ENCODE measurements at places on chromosomes 7 and 10.

GRCh38 chr7:42672339-42672999 is 239.4 kb downstream of the C7orf25 start:
- DNase-seq = no peak

- DNase-seq = no peak
Measured at GRCh38 chr7:156177422-156178055, 365.3 kb upstream of the SHH start.

GRCh38 chr7:94325122-94325475 is 69.6 kb upstream of the COL1A2 start:
- no peak for DNase-seq

GRCh38 chr7:9645756-9646155 is 1212.3 kb downstream of the NXPH1 start:
- DNase-seq = no peak

DNA sequence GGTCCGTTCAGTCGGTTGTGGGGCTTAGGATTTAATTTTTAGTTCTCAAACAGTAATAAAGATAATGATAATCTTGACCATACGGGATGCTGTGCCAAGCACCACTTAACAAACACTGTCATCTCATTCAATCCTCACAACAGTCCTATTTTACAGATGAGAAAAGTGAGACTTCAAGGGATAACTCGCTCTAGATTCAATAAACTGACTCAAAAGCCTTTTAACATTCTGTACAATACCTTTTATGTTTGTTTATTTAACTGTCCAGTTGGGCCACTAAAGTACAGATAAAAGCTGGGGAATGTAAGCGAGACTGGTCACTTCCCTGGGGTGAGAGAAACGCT is 437 bp upstream of the CFAP69 start:
- DNase-seq = no peak

DNA sequence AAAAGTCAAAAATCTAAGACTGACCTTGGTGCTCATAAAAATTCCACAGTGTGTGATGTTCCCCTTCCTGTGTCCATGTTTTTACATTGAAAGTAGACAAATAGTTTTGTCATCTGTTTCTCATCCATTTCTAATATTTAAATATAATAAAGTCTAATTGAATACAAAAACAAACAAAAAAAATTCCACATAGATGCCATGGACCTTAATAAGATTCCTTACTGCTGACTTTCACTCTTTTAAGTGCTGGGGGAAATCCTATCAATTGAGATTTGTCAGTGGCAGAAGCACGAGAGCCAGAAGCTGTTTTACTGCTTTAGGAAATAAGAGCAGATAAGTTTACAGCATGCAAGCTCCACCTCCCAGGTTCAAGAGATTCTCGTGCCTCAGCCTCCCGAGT is 310.0 kb downstream of the ABCA13 start:
- no peak for DNase-seq

- DNase-seq = no peak
Measured at GRCh38 chr7:33722383-33723101, 182.8 kb upstream of the BMPER start.

DNA sequence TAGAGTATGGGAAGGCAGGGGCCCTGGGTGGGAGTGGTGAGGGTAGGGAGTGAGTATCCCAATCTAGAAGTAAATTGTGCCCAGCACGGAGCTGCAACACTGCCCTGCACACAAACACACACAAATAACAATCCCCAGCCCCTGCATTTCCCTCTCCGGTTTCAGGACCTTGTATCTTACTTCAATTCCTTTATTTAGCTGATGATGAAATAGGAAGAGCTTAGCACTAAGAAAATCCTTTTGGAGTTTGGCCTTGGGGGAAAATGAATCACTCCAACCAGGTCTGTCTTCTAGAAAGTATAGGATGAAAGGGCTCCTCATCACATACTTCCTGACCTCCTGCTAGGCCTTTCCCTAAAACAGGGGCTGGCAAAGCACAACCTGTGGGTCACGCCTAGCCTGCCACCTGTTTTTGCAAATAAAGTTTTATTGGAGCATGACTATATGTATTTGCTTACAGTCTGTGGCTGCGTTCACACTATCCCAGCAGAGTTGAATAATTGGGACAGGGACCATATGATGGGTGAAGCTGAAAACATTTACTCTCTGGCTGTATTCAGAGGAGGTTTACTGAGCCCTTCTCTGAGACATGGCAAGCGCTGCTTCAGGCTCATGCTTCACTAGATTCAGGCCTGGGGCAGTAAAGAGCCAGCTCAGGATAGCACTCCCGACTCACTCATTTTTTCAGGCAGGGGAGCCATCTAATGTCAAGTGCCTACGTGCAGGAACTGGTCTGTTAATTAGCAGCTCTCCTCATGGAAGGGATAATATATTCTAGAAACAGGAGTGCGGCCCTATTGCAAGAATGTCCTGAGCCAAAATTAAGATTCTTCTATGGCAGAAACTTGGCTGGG is 111.0 kb downstream of the EGFR start:
- no peak for DNase-seq

DNA sequence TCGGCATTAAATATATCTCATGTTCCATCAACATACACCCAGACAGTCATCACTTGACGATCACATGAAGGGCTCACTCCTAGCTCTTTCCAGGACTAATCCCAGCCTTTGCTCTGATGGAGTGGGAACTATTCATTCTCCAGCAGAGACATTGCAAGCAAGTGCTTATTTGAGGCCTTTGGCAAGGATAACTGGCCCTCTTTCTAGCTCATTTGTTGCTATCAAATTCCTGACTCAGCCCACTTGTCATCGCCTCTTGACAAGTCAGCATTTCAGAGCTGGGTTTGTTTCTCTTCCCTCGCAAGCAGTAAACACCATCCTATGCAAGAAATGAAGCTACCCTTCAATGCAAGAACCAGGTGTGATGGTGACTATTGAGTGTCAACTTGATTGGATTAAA is 1165.7 kb upstream of the AUTS2 start:
- no peak for DNase-seq

DNA sequence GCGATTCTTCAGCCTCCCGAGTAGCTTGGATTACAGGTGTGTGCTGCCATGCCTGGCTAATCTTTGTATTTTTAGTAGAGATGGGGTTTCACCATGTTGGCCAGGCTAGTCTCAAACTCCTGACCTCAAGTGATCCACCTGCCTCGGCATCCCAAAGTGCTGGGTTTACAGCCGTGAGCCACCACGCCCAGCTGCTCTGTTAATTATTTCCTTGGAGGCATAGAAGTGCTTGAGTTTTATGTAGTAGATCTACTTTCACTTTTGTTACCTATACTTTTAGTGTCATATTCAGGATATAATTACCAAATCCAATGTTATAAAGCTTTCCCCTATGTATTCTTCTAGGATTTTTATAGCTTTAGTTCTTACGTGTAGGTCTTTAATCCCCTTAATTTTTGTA is 1093.0 kb downstream of the GATA3 start:
- DNase-seq = no peak

- DNase-seq = no peak
Measured at GRCh38 chr10:126081841-126082466, 185.6 kb downstream of the FANK1 start.

GRCh38 chr10:114538181-114538906 is 119.7 kb downstream of the ABLIM1 start:
- DNase-seq = peak; percentile 52

- no peak for DNase-seq
Measured at GRCh38 chr7:50735333-50735732, 47.4 kb downstream of the GRB10 start.

DNA sequence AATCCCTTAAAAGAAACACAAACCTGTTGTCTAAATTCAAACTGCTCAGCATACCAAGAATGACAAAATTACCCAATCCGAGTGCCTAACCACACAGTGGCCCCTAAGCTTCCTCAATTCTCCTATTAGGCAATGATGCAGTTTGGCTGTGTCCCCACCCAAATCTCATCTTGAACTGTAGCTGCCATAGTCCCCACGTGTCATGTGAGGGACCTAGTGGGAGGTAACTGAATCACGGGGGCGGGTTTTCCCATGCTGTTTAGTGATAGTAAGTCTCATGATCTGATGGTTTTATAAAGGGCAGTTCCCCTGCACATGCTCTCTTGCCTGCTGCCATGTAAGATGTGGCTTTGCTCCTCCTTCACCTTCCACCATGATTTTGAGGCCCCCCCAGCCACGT is 21.9 kb downstream of the PSAP start:
- DNase-seq = no peak

- DNase-seq = no peak
Measured at GRCh38 chr7:35755711-35756110, 45.1 kb upstream of the SEPTIN7 start.

DNA sequence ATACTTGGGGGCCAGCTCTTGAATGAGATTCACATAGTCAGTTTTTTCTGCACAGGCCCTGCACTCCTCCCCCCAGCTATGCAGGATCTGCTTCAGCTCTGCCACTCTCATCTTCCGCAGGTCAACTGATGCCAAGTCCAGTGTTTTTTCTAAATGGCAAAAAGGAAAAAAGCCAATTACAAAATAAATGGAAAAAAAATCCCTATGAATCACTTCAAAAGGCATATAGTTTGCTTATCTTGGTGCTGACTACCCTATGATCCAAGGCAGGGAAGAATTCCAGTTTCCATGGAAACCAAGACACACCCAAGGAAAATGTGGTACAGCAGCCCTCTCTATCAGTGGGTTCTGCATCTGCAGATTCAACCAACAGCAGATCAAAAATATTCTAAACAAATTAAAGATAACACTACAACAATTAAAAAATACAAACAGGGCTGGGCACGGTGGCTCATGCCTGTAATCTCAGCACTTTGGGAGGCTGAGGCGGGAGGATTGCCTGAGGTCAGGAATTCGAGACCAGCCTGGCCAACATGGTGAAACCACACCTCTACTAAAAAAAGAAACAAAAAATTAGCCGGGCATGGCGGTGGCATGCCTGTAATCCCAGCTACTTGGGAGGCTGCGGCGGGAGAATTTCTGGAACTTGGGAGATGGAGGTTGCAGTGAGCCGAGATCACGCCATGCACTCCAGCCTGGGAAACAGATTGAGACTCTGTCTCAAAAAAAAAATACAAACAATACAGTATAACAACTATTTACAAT is 17.6 kb downstream of the CDNF start:
- DNase-seq = no peak

DNA sequence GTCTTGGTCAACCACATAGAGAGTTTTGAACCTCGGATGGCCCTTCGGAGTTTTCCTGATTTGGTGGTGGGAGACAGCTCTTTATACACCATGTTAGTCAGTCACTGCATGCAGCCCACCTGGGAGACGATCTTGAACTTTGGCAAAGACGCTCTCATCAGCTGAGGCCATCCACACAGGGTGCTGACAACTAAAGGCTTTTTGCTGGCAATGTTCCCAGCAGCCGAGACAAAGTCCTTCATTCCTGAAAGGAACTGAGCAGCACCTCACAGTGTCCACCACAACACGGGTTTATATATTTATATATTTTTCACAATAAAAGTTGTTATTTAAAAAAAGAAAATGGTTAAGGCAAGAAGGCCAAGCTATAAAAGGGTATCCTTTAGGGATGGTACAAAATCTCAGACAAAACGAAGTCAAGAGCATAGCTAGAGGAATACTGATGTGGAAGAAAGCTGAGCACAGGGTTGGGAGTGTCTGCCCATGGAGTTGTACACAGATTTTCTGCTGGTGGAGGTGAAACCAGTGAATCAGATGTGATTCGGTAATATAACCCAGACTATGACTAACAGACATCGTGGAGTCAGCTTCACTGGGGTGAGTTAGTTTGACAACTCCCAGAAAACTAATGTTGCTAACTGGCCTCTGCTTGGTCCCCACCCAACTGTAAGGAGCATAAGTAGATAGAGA is 27.4 kb upstream of the CAPZA2 start:
- DNase-seq = no peak

- no peak for DNase-seq
Measured at GRCh38 chr7:22726907-22727713, at the start of gene IL6. Gene IL6, plus strand, starts transcription at chr7:22727200. Its CDS starts 63 bp downstream, at chr7:22727263.

DNA sequence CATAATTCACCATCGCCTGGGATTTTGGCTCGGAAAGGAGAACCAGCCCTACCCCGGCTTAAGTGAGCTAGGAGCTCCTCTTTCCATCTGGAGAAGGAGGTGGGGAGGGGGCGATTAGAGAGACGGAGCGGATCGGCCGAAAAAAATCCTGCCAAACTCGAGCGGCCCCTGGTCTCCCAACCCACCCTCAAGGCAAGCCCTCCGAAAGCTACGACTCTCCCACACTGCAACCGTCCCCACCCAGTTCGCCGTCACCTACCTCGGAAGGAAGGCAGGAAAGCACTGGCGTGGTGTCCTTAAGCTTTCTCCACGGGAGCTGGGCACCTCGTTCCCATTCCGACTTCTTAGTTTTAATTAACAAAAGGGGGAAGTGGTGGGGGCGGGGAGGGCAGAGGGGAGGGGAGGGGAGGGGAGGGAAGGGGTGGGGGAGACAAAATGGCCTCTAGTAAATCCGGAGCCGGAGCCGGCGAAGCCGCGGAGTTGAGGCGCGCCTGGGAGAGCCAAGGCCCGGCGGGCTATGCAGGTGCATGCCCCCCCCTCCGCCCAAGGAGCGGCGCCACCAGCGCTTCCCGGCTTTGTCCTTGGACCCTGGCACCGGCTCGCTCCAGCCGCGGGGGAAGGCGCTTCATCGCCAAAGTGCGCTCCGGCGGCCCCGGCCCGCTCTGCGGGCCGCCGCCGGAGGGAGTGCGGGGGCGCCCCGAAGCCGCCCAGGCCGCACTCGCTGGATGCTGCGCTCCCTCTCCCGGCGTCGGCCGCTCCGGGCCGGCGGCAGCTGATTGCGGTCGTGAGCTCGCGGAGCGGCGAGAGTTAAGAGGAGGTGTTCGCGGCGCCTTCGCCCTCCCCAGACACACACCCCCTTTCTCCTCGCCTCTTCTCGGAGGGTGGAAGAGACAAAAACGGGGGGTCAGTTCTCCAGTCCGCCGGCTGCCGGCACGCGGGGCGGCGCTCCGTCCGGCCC is at the start of gene LRRC4:
TSS of gene LRRC4 (minus strand) at position 784 of the 958 bp plus-strand sequence. CDS start 797 bp downstream, outside the sequence.
- peak; percentile 37 for DNase-seq

- DNase-seq = peak; percentile 28
Measured at GRCh38 chr7:74343281-74344131, 54.3 kb downstream of the CLIP2 start.

- no peak for DNase-seq
Measured at GRCh38 chr7:91520645-91521044, 256.4 kb downstream of the FZD1 start.

DNA sequence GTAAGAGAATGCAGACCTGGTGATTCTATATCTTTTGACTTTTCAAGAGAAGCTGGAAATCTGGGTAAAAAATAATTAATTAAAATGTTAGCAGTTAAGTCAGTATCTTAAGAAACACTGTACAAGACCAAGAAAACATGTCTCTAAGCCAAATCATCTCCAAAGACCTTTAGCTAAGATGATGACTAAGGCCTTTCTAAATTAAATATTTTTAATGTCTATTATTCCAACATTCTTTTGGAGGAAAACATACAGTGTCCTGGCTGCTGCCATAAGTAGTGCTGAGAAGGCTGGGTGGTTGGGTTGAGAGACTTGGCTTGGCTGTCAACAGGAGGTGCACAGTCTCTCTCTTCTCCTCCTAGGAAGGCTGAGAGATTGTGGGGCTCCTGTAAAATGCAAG is 20.3 kb downstream of the STARD3NL start:
- DNase-seq = no peak

Data from activated CD4-positive, alpha-beta T cell treated with anti-CD3 and anti-CD28 coated beads, Interleukin-2, amount 50 U/mL, for 16 hours (primary cell).